ENCODE measurements at places on chromosomes 6 and 20.

- no peak for DNase-seq
These were observed 305.8 kb downstream of the CDH26 start for GRCh38 chr20:60263725-60264709.

GRCh38 chr6:46191961-46192360, 21.2 kb upstream of the ENPP5 start:
- DNase-seq, result peak; percentile 26

DNA sequence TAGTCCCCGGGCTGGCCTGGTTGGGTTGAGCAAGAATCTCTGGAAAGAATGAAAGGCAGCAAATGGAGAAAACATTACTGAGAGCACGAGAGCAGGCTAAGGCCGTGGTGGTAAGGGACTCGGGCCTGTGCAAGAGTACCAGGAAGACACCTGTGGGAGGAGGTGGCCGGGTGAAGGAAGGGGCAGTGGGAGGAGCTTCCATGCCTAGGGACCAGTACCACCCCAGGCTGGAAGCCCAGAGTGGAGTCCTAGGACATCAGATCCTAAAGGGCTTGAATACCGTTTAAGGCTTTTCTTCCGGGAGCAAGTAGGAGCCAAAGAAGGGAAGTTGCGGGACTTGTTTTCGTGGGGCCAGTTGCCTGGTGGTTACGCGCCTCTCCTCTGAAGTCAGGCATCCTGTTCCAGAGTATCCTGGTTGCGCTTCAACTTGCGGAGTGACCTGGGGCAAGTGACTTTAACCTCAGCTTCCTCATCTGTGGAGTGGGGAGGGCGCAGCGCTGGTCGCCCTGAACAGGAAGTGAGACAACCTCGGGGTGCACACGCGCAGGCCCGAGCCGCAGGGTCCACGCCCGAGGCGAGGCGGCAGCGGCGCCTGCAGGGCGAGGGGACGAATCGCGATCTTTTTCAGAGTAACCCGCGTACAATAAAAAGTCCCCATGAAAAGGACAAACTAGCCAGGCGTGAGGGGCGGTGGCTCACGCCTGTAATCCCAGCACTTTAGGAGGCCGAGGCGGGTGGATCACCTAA, 1.1 kb upstream of the TPD52L2 start:
- peak; percentile 89 for DNase-seq

- DNase-seq, result no peak
These were observed 1065.0 kb downstream of the EPHA7 start for GRCh38 chr6:92354270-92354829.

GRCh38 chr20:49412953-49413352, 69.5 kb downstream of the KCNB1 start:
- no peak for DNase-seq

DNA sequence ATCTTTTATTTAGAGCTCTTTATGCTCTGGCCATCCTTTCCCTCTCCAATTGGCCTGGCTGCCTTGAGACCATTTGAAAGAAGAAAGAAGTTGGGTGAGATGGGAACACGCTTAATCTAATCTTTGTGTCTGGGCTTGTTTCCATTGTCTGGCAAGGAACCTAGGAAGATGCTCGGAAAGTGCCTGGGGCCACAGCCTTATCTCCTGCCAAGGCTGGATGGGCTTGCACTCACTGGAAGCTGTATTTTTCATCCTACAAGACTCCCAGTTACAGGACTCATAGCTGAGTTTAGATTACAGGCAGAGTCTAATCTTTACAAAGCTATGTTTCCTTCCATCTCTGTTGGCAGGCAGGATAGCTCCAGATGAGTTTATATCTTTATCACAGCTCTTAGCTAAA, 33.1 kb upstream of the CDYL start:
- DNase-seq, result no peak

GRCh38 chr6:78688668-78689067, 178.7 kb upstream of the IRAK1BP1 start:
- no peak for DNase-seq

GRCh38 chr6:97771372-97771771, 488.4 kb upstream of the MMS22L start:
- no peak for DNase-seq

GRCh38 chr6:136786658-136787057, 5.6 kb downstream of the MAP3K5 start:
- no peak for DNase-seq

DNA sequence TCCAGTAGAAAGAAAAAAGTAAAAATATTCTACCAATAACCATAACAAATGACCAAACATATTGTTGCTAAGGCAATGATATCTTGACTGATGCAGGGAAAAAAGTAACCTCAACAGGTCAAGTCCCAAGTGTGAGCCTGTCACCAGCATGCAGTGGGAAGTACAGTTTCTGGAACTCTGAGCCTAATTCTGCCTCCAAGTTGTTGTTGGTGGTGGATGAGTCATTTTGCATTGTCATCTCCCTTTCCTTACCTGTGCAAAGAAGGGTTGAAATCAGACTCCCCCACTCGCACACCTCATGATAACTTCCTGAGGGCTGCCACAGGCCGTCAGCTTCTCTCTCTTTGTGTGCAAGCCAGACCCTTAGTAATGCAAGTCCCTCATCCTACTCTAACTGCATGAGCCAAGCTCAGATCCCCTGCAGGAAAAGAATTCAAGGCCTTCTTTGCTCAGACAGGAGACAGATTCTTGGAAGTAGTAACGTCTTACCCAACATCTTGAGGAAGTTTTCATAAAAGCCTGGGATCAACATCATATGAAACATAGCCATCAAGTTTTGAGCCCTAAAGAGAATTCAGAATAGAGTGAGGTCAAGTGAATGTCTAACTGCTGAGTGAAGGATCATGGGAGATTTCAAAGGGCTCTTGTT, 207.6 kb upstream of the FOXA2 start:
- no peak for DNase-seq

DNA sequence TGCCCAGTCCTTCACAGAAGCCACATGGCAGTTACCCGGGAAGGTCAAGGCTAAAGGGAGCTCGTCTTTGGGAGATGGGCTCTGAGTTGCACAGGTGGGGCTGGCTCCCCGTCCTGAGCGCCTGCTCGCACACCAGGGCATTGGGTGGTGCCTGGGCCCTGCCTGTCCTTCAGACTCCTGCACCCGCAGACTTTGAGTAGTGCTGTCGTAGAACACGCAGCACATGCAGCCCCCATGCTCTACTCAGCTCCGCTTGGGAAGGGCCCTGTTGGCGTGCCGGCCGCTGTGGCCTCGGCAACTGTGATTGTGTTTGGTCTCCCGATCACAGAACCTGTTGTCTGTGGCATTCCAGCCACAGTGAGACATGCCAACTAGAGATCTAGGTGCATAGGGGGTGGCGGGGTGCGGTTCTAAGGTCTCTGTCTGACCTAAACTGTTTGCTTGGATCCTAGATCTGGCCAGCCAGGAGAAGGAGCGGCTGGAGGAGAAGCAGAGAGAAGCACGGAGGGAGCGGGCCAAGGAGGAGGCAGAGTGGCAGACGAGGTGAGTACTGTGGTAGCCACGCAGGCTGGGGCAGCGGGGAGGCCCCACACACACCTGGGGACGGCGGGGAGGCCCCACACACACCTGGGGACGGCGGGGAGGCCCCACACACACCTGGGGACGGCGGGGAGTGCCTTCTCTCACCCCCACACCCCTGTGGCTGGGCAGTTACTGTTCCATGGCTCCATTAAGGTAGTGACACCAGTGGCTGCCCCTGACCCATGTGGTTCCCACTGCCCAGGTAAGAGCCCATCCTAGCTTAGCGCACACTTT, 11.3 kb upstream of the ADRM1 start:
- DNase-seq, result no peak

GRCh38 chr6:6816716-6817115, 228.2 kb downstream of the LY86 start:
- DNase-seq, result no peak

- DNase-seq, result no peak
These were observed 28.2 kb upstream of the ELMO2 start for GRCh38 chr20:46434597-46434996.

GRCh38 chr6:83270971-83271719, 78.0 kb downstream of the RWDD2A start:
- peak; percentile 53 for DNase-seq

DNA sequence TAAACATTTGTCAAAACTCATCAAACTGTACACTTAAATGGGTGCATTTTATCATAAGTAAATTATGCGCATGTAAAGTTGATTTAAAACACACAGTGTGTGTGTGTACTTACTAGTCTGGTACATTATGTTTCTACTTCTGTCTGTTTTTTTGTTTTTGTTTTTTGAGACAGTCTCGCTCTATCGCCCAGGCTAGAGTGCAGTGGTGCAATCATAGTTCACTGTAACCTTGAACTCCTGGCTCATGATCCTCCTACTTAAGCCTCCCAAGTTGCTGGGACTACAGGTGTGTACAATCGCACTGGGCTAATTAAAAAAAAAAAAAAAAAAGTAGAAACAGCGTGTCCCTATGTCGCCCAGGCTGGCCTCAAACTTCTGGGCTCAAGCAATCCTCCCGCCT, 23.0 kb upstream of the FKBP5 start:
- no peak for DNase-seq

DNA sequence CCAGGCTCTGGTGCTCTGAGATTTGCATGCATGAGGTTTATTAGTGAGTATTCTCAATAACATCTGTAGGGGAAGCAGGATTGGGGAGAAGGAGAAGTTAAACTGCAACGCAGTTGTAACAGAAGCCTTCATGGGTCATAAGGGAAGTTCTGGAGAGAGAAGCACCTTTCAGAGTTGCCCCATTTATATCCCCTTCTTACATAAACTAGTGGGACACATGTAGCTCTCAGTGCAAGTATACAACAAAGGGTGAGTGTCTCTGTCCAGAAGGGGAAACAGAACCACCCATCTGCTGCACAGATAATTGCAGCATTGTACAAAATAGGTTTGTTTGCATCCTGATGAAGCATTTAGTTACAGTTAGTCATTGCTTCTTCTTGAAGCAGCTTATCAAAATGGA, 4.3 kb upstream of the ADGB start:
- no peak for DNase-seq

GRCh38 chr6:124796464-124796970, 165.7 kb upstream of the RNF217 start:
- no peak for DNase-seq

GRCh38 chr6:34459899-34460593, 5.8 kb upstream of the PACSIN1 start:
- DNase-seq, result peak; percentile 28

- DNase-seq, result no peak
These were observed 31.5 kb downstream of the ARHGAP18 start for GRCh38 chr6:129678463-129678862.

- no peak for DNase-seq
These were observed 95.9 kb downstream of the CDKAL1 start for GRCh38 chr6:20630136-20630535.

- no peak for DNase-seq
These were observed 74.3 kb downstream of the RPS12 start for GRCh38 chr6:132888701-132889100.

GRCh38 chr6:2237001-2237400, 8.4 kb downstream of the GMDS start:
- DNase-seq, result no peak

DNA sequence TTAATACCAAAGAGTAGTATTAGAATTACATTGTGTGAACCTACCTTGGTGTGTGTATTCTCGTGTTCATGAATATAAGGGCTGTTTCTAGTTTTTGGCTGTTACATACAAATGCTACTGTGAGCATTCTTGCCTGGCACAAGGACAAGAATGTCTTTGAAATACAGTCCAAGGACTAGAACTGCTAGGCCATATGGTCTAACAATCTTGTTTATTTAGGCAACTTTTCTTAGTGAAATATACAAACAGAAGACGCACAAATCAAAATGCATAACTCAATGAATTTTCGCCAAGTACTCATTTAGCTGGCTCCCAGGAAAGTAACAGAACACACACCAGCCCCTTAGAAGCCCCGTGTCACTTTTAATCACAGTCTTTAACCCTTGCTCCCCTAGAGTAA, 28.5 kb downstream of the KDM1B start:
- no peak for DNase-seq

GRCh38 chr6:148770408-148771211, 23.8 kb downstream of the UST start:
- DNase-seq, result no peak

GRCh38 chr20:49210101-49210756, 9.0 kb upstream of the DDX27 start:
- no peak for DNase-seq

GRCh38 chr6:13913226-13914001, 11.3 kb upstream of the RNF182 start:
- no peak for DNase-seq

- no peak for DNase-seq
These were observed 106.5 kb downstream of the LY86 start for GRCh38 chr6:6694825-6695624.

GRCh38 chr20:10239954-10240353, 21.3 kb downstream of the SNAP25 start:
- no peak for DNase-seq

DNA sequence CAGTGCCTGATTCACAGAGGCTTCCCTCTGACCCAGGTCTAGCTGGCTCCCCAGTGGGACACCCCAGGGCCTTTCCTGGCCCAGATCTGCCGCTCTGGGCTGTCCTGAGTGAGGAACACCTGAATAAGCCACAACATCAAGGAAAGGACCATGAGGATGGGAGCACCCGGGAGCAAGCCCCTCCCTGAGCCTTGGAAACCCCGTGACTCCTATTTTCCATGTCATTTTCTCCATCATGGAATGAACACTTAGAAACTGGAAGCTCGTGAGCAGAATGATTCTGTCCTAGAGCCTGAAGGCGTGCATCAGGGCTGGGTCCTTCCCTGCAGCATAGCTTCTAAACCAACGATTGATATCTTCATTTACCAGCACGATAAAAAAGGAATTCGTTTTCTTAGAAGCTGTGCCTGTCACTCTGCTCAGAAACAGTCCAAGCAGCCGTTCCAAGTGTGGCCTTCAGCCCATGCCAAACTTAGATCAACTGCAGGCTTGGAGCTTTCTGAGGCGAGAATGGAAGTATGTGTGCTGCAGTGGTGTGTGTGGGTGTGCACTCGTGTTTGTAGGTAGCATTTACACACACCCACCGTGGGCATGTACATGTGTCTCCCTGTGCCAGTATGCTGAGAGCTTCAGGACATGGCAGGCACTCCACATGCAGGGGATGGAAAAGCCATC, 83.2 kb upstream of the FOXC1 start:
- no peak for DNase-seq

GRCh38 chr6:73752943-73753342, 56.9 kb downstream of the CD109 start:
- DNase-seq, result no peak

DNA sequence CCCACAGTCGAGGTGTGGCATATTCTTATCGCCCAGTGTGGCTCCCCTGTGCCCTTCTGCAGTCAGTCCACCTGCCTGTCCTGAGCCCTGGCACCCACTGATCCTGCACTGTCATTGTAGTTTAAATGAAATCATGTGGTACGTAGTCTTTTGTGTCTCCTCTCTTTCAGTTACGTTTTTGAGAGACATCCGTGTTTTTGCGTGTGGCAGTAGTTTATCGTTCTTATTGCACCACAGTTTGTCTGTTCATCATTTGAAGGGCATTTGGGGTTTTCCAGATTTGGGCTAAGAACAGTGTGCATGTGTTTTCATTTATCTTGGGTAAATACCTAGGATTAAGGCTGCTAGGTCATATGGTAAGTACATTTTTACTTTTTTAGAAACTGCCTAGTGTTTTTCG, 49.3 kb downstream of the SPATA2 start:
- no peak for DNase-seq

DNA sequence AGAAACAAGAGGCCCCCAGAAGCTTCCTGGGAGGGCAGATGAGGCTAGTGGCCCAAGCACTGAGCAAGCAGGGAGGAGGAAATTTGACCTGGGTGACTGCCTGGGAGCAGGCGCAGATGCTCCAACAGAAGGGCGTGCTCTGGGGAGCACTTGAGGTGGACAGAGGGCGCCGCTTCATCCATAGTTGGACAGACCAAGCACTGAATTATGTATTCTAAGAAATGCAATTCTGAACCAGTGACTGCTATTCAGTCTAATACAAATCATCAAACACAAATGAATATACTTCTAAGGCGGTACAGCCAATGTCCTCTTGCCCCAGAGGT, 28.7 kb upstream of the IRF4 start:
- DNase-seq, result no peak

All from RCC 7860 (cell line).